MCF 10A (cell line): ENCODE measurements at places on chromosomes 5 and 9. TPM values are rescaled to one million over a fixed set of nuclear protein-coding genes. Genes with fewer than 3 reads are reported as not detected.

- no peaks in the 10 kb centered on the region for H3K4me1 ChIP-seq
- no peak overlapping the region for H3K4me3 ChIP-seq
- peak; percentile 21 for DNase-seq
- no peak overlapping the region for H3K27ac ChIP-seq
Measured at GRCh38 chr5:151923866-151924476, 680 bp downstream of the GLRA1 start.

DNA sequence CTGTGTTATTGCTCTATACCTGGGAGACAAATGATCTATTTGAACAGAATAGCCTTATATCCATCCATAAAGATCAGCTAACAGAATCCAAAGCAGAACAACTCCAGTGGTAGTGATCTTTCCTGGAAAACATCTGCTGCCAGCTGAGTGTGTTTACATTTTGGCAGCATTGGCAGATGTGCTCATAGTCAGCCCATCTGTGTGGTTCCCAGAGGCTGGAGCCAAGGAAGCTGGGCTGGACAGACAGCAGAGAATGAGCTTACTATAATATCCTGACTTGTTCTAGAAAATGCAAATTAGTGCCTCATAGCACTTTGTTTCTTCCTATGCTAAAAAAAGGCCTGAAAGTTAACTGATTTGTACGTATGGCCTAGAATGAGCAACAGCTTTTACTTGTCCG, 99.7 kb downstream of the ST8SIA4 start:
- H3K27me3 ChIP-seq, result no peaks in the 10 kb centered on the region
- H3K4me1 ChIP-seq, result no peaks in the 10 kb centered on the region
- no peak overlapping the region for H3K27ac ChIP-seq
- no peaks in the 10 kb centered on the region for H3K36me3 ChIP-seq

DNA sequence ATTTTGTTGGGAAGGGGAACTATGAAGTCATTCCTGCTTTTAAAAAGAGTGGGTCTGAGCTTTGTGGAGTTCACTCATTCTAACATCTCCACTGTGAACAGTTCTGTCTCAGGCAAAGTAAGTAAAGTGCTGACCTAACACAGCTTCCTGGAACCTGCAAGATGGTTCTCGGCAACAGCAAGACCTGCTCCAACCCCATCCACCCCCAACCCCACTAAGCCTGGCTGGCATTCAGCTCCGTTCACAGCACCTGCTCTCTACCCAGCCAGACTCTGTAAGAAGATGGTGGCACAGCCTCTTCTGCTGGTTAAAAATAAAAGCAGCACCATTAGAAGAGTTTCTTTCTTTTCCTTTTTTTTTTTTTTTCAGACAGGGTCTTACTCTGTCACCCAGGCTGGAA, 42.0 kb downstream of the EPB41L4B start:
- peaks cover 17% of the 10 kb centered on the region for H3K4me1 ChIP-seq
- H3K4me3 ChIP-seq, result no peak overlapping the region
- H3K27ac ChIP-seq, result no peak overlapping the region
- no peaks in the 10 kb centered on the region for H3K27me3 ChIP-seq

The ADGRD2 gene
- not detected in 2 replicates for total RNA-seq

The SYK gene
- 5.9 and 6.7 TPM in 2 replicates for total RNA-seq
